Epithelial cell of prostate (primary cell): ENCODE measurements at places on chromosomes 3 and 15.

DNA sequence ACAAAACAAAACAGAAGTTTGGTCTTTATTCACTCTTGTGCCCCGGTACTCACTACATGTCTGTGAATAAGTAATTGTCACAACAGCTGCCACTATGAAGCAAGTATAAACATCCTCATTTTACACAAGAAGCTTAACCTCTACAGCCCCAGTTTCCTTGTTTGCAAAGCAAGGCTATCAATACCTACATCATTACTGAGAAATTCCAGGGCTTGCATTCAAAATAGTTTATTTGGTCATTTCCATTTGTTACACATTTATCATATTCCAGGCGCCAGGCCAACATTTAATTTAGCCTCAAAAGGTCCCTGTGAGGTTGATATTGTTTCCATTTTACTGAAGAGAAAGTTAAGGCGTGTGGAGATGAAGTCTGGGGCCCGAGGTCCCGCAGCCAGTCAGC lies 161.4 kb upstream of the LRTM1 start:
- DNase-seq, result no peak

- DNase-seq, result no peak
Measured at GRCh38 chr3:94544131-94544789, 481.4 kb downstream of the NSUN3 start.

DNA sequence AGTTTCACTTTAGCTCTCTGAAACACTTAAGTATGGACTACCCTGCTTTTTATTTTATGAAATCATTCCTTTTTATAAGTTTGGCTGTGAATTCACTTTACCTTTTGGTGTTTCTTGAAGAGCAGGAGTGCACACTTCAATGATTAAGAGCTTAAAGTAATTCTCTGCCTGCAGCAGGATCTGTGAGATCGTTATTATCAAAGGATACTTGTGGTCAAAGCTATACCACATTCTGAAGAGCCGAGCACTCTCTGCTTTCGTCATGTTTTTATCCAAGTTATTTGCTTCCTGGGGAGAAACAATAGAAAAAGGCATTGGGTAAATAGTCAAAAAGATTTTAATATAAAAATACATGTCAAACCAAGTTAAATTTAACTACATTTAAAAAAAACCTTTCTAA lies 243.7 kb downstream of the CHST2 start:
- DNase-seq, result no peak

- no peak for DNase-seq
Measured at GRCh38 chr3:142931222-142931621, 32.3 kb downstream of the PAQR9 start.

DNA sequence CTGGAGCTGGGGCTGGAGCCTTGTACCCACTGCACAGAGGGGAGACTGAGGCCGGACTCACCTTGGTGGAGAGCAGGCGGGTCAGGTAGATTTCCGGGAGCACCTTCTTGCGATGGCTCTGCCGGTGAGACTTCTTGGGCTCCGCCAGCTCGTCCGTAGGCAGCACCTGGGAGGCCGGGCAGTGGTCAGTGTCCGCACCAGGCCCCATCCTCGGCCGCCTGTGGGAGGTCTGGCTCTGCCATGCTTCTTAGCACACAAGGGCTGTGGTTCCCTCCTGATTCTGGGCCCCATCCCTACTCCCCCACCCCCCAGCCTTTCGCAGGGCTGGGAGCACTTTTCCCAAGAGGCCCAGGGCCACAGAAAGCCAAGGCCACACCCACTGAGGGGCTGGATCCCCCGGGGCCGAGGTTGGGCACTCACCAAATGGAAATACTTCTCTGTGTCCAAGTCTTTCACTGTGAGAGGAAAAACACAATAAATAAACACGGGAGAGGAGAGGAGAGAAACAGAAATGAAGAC lies 17.4 kb downstream of the H1-8 start:
- DNase-seq, result no peak

DNA sequence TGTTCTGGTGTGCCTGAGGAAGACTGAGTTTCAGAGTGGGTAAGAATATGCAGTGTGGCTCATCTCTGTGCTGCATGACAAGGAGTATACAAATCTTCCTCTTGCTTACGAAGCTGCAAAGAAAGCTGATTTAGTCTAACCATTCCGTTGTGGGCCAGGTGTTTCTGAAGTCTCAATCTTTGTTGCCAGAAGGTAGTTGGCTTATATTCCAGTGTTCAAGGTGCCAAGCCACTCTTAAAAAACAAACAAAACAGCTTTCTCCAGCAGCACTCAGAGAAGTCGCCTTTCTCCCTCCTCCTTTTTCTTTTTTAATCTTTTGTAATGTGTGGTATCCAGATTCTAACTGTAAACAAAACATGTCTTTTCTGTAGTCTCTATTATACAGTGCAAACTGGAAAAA lies 872.4 kb downstream of the NAALADL2 start:
- DNase-seq, result no peak

DNA sequence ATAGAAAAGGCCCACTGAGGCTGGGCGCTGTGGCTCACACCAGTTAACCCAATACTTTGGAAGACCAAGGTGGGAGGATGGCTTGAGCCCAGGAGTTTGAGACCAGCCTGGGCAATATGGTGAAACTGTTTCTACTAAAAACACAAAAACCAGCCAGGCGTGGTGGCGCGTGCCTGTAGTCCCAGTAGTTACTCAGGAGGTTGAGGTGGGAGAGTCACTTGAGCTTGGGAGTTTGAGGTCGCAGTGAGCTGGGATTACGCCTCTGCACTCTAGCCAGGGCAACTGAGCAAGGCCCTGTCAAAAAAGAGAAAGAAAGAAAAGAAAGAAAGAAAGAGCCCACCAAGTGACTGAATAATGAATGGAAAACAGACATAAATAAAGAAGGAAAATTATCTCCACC lies 32.0 kb downstream of the TAMM41 start:
- no peak for DNase-seq

- no peak for DNase-seq
Measured at GRCh38 chr15:94586099-94586498, 354.7 kb downstream of the MCTP2 start.

DNA sequence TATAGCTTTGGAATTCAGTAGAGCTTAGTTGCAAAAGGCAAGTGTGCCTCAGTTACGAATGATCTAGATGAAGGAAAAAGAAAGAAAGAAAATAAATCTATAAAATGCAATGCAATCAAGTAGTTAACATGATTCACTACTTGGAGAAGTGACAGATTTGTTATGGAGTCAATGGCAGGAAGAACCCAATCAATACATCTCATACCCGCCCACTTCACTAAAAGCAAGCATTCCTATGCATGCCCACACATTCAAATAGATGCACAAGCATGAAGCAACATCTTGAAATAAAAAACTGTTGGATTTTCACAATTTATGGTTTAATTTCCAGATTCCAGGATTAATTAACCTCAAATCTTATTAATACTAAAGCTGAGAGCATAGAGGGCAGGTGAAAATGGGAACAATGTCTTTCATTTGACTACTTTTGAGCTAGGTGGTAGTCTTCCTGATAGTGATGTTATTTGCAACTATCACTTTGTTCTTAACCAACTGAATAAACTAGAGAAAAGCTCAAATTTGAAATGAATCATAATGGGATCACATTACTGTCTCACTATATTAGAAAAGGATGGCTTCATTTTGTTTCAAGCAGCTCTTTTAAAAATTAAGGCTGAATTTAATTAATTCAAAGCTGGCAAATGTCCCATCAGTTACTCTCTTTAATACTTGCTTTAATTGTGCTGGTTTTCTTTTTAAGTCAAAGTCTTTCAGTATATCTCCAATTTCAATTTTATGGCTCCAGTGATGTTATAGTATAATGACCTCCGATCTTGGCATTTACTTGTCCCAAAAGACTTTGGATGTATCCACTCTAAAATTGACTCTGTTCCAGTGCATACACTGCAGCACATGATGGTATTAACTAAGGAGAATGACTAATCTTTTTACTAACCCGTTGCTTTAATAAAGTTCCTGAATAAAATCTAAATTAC lies 46.7 kb upstream of the CCDC50 start:
- no peak for DNase-seq

GRCh38 chr3:184308744-184309143 lies 5.7 kb upstream of the EIF4G1 start:
- no peak for DNase-seq

GRCh38 chr3:126113733-126114442 lies 30.0 kb upstream of the SLC41A3 start:
- no peak for DNase-seq

GRCh38 chr3:71217640-71218222 lies 365.8 kb downstream of the FOXP1 start:
- no peak for DNase-seq

DNA sequence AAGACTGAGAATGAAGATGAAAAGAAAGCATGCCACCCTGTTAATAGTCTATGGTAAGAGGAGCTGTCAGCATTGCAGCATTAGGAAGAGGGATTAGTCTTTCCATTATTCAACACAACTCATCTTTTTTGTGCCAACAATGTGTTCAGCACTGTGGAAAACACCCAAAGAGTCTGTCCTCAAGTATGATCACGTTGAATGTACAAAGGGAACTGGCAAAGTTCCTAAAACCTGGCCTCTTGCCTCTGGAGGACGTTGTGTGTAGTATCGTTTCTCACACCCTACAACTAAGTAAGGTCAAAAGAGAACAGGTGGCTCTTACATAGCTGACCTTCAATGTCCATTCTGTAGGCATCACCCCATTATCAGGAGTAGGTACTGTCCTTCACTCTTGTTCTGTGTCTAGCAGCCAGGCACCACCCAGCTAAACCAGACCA lies 147.9 kb upstream of the THBS1 start:
- no peak for DNase-seq

- DNase-seq, result no peak
Measured at GRCh38 chr3:78857494-78858111, 910.2 kb downstream of the ROBO1 start.

- DNase-seq, result no peak
Measured at GRCh38 chr3:139978966-139979365, 44.0 kb downstream of the CLSTN2 start.

DNA sequence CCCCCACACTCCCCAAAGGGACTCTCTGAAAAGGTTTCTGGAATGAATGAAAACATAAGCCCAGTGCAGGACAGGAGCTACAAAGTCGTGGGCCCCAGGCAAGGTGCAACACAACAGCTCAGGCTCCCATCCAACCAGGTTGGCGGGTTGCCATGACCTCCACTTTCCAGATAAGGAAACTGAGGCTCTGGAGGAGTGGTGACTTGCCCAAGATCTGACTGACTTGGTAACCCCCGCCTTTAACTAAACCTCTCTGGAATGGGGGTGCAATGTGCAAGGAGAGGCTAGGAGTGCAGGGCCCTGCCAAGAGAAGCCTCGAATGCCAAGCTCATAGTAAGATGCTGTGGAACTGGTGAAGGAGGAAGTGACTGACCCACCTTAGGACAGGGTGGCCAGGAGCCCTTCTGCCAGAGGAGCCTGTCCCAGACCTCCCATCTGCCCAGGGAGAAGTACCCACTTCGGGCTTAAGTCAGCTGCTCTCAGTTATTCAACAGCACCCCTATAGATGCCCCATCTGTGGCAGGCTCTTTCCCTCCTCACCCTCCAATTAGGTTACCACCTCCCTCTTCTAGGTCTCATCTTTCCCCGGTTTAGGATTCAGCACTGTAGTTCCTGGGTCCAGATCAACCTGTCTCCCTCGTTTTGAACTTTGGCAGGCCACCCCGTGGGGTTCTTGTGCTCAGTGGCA lies 553 bp upstream of the TNNC1 start:
- DNase-seq, result no peak

GRCh38 chr15:59539799-59540198 lies 71.8 kb upstream of the GCNT3 start:
- no peak for DNase-seq

DNA sequence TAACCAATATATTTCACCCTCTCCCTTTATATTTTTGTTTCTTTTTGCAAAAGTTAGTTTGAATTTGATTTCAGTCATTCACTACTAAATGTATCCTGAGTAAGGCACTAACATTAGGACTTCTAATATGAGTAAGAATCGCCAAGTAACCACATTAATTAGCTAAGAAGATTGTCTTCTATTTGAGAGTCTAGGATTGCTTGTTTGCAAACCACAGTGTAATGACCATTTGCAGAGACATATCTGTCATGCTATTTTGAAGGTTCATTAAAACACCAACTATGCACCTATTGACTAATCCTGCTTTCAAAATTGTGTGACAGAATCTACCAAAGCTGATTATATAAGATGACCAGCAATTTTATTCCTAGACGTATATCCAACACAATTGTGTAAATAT lies 5.3 kb upstream of the EID1 start:
- no peak for DNase-seq

DNA sequence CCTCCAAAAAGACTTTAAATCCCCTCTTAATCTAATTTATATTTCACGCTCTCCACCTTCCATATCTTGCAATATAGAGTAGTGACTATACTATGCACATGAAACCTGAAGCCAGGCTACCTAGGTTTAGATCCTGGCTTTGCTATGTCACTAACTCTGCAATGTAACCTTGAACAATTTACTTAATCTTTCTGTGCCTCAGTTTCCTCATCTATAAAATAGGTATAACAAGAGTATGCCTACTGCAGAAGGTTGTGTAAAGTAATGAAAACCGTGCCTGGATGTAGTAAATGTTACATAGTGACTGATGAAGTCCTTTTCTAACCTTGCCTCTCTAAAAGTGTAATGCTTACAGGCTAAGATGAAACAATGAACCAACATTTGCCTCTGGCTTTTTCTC lies 18.5 kb downstream of the HERC1 start:
- DNase-seq, result no peak

GRCh38 chr15:88610701-88611231 lies 10.4 kb upstream of the AEN start:
- no peak for DNase-seq

- no peak for DNase-seq
Measured at GRCh38 chr15:78565951-78566774, 843 bp downstream of the CHRNA5 start.

- DNase-seq, result no peak
Measured at GRCh38 chr3:153295901-153296300, 133.9 kb downstream of the RAP2B start.

DNA sequence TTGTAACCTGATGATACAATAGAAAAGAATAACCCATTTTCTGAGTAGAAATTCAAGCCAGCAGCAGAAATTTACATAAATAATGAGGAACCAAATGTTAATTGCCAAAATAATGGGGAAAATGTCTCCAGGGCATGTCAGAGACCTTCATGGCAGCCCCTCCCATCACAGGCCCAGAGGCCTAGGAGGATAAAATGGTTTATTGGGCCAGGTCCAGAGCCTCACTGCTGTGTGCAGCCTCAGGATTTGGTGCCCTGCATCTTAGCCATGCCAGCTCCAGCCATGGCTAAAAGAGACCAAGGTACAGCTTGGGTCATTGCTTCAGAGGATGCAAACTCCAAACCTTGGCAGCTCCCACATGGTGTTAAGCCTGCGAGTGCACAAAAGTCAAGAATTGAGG lies 352.1 kb upstream of the MEIS2 start:
- no peak for DNase-seq
